ENCODE measurements at places on chromosomes 7 and 10. TPM values are rescaled to one million over a fixed set of nuclear protein-coding genes. Genes with fewer than 3 reads are reported as not detected.
A peak's percentile ranks its signal among the peaks of the same experiment; 100 is the strongest.

DNA sequence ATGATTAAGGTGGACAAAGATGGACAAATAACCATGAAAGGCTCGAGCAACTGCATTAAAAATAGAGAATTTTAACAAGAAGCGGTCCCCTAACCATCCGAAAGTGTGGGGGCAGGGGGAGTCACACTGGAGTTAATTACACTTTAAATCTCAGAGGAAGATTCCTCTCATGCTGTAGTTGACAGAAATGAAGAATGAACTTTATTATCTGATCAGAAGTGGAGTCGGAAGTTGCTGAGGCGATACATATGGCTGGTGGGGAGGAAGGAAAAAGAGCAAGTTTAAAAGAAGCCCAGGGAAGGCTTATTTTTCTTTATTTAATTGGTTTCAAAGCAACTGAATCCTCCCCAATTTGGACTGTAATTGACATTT lies 102.3 kb upstream of the FAM171A1 start:
- DNase-seq = no peak

DNA sequence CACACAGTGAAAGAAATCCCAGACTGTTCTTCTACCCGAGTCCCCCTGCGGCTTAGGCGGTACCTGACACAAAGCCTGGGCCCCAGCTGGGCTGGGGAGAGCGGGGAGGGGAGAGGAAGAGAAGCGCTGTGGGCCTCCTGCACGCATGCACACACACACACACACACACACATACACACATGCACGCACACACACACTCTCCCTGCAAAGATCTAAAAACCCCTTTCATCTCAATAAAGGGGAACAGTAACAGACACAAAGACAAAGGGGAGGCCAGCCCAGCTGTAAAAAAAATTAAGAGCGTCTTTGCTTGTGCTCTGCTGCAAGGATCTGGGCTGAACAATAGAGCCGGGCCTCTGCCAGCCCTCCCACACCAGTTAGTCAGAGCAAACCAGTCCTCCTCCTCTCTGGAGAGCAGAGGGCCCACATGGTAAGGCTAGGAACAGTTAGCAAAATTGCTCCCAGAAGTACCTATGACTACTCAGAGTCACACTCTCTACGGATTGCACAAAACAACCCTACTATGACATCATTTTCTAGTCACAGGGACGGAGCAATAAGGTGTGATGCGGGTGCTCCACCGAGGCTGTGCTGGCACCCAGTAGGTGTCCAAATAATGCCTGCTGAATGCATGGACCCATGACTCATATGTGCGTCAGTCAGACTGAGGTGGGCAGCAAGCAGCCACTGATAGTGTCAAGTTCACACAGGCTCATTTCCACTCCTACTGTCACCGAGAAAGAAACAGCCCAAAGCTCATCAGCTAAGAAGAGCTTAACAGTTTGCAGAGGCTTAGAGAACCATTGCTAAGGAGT lies 9.2 kb downstream of the ITPRIP start:
- DNase-seq = peak; percentile 89

FXYD4 gene
- total RNA-seq = not detected

DNA sequence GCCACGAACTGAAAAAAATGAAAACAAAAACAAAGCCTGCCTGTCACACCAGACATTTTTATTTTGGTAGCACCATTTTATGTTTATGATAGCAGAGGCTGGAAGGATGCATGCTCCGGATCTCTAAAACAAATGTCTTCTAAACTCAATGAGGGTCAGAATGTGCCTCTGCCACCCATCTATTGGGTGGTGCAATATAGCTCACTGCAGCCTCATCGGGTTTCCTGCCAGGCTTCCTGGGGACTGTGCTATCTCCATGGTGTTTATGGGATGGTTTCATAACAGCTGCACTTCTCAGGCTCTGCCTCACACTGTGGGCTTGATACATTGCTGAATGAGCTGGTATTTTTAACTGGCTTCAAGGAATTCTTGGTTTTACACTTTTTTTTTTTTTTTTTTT lies 94.4 kb downstream of the ITIH5 start:
- no peak for DNase-seq

DNA sequence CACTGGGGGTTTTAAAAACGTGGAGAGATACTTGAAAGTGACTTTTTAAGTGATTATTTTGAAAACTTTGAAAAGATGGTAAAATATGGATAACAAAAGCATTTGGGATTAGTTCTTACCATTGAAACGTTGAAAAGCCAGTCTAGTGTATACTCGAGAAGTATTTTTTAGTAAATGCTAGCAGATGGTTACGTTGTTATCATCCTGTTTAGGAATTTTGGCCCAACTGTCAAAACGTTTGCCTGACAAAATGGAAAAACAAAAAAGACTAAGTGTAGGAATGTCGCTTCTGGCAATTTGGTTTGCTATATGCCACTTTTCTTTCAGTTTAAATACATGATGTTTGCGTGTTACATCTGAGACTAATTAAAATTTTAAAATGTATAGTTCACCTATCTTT lies 1.2 kb downstream of the RBM33 start:
- no peak for DNase-seq

VWC2 gene
- total RNA-seq = not detected

TAS2R3 gene
- total RNA-seq = 0.74 TPM

DNA sequence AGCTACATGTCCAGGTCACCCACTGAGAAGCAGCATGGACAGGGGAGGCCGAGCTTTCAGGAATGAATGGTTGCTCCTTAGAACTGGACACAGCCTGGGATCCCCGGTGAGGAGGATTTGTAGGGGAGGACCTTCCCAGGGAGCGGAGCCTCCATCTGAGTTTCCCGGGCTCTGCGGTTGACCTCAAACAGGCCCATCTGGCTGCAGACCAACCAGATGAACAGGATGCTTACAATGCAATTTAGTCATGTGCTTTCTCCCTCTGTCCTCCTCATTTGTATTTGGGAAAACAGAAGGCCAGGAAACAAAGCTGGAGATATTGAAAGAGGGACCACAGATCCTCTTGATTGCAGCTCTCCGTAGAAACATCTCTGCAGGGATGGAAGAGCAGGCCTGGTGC lies 104.8 kb downstream of the EMX2 start:
- DNase-seq = no peak

GRCh38 chr10:128275388-128276177 lies 149.4 kb upstream of the MKI67 start:
- peak; percentile 13 for DNase-seq

DNA sequence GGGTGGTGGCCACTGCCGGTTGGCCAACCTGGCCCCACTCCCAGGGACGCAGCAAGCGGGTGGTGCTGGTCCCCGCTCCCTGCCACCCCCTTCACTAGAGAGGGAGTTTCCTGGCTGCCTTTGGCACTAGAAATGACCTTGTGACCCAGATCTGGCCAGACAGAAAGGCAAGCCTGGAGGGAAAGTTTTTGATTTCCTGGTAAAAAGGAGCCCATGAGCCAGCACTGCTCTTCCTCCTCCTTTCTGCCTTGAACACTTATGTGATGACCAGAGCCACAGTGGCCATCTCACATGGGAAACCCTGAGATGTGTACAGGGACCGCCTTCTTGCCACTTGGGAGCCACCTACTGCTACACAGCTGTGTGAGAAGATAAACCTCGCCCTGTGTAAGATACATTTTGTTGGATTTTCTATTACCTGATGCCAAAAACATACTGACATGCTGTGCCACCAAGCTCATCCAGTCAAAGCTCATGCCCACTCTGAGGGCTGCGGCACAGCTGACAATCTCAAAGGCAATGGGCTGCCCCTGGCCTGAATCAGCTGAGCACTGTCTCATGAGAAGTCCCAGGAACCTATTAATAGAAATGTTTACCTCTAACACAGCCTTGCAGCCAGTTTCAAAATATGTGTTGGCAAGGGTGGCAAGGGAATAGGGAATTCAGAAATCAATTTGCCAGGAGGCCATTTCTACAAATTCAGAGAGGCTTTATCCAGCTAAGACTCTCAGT lies 94.0 kb downstream of the CYTH3 start:
- no peak for DNase-seq

DNA sequence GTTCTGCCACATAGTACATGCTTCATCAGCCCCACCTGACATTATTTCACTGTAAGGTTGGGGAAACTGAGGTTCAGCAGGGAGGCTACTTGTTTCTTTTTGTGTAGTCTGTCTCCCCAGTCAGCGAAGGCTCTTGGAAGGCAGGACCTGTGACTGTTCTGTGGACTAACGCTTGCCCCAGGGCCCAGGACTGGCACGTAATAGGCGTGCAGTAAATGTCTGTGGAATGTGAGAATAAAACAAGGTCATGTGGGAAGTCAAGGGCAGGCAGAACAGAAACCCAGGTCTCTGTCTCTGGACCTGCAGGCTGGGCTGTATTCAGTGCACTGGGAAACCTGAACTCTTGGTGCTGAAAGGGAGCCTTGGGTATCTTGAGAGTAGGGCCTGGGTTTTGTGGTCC lies 168.7 kb downstream of the RPS24 start:
- no peak for DNase-seq

DNA sequence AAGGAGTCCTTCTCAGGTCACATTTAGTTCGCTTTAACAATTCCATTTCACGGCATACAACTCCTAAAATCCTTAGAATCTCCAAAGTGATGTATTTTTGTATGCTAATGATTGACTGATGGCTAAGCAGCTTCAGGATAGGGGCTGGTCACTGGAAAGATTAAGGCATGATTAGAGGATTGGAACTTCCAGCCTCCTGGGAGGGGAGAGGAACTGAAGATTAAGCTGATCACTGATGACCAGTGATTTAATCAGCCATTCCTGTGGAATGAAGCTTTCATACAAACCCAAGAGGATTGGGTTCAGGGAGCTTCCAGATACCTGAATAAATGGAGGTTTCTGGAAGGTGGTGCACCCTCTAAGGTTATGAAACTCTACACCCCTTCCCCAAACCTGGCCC lies 123.9 kb upstream of the CDK13 start:
- no peak for DNase-seq

DNA sequence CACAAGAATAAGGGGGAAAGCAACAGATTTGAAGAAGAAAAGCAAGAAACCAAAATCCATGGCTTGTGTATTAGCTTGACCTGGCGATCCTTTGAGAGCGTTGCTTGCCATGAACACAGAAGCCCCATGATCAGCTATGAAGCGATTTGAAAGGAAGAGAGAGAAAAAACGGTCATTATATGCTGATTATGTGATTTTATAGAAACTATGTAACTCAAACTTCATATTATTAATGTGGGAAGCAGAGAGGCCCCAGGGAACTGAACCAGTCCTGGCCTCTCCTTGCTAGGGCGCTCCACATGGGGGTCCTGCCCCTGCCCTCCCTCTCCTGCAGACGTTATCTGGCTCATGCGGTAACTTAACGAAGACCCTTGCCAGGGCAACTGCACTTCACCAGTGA lies 306.1 kb upstream of the ADARB2 start:
- no peak for DNase-seq

TMEM72 gene
- total RNA-seq = not detected

DNA sequence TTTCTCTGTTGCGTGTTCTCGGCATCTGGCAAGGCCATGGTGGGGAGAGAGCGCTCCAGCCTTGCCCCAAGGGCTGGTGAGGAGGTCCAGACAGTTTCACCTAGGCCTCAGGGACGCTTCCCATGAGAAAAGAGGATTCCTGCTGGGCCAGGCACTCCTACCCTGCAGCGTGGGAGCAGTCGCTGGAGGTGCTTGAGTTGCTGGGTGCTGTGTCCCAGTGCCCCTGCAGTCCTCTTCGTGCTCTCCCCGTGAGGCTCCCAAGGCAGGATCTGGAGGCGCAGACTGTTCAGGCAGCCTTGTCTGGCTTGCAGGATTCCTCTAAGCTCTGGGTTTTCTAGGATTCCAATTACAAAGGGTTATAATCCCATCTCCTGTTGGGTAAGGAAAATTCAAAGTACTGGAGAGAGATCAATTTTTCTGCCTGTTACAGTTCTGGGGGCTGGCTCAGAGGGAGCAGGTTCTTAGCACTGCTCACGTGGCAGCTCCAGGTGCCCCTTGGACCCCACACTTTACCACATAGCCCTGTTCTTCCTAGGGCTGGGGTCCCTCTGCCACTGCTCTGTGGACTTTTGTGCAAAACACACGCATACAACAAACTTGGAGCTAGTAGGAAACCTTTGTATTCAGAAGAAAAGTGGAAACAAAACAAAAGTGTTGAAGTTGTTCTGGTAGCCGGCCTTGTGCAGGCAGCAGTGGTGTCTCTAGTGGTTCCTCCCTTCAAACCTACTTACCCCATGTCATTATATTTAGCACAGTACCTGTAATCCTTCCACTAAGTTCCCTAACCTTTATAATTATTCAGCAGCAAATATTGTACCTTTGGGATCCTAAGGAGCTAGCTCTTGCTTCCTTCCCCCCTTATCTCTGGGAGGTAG lies 60.5 kb downstream of the CCNY start:
- no peak for DNase-seq

DNA sequence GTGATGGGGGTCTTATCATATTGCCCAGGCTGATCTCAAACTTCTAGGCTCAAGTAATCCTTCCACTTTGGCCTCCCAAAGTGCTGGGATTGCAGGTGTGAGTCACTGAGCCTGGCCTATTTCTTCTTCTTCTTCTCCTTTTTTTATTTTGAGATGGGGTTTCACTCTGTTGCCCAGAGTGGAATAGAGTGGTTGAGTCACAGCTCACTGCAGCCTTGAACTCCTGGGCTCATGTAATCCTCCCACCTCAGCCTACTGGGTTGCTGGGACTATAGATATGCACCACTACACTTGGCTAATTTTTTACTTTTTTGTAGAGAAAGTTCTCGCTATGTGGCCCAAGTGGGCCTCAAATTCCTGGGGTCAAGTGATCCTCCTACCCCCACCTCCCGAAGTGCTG lies 124.3 kb downstream of the SKIDA1 start:
- no peak for DNase-seq

ASAH2 gene
- total RNA-seq = under 0.01 TPM

DNA sequence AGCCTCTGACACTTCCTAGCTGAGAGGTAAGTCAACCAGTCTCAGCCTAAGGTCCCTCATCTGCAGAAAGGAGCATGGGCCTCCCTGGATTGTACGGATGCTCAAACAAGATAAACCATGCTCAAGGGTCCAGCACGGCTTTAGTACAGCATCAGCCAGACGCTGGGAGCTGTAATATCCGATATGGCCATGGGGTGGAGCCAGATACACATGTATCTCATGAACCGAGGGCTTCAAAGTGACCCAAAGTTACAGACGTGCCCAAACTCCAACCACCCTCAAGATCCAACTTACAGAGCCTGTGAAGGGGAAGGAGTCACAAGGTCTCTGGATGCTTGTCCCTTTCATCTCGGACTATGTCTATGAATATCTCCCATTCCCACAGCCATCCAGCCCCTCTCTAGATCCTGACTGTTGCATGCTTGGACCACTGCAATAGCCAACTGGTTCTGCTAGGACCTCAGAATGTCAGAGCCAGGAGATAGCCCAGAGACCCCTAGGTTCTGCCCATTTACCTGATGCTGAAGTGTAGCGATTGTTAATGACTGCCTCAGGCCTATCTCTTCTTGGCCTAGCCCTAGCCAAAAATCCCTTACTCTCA lies 142.4 kb downstream of the SH3PXD2A start:
- peak; percentile 88 for DNase-seq
